Astrocyte of the hippocampus (primary cell): ENCODE measurements at places on chromosomes 13 and 19.

DNA sequence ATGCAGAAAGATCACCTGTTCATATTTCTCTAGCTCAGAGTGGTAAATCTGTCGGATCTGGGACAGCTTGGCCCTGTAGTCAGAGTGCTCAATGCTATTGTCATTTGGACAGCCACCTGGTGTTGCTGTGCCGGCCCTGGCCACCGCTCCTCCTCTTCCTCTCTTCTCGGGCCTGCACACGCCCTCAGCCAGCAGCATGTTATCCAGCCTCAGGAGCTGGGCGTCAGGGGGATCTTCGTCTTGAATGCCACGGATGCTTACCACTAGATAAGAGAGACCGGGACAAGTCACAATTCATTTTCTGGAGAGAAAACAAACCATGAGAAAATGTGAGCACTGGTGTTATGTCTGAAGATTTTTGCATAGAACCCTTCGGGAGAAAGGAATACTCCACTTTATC lies 32.5 kb downstream of the CILP2 start:
- DNase-seq, result no peak

GRCh38 chr13:80921971-80922370 lies 581.0 kb upstream of the SPRY2 start:
- DNase-seq, result no peak

DNA sequence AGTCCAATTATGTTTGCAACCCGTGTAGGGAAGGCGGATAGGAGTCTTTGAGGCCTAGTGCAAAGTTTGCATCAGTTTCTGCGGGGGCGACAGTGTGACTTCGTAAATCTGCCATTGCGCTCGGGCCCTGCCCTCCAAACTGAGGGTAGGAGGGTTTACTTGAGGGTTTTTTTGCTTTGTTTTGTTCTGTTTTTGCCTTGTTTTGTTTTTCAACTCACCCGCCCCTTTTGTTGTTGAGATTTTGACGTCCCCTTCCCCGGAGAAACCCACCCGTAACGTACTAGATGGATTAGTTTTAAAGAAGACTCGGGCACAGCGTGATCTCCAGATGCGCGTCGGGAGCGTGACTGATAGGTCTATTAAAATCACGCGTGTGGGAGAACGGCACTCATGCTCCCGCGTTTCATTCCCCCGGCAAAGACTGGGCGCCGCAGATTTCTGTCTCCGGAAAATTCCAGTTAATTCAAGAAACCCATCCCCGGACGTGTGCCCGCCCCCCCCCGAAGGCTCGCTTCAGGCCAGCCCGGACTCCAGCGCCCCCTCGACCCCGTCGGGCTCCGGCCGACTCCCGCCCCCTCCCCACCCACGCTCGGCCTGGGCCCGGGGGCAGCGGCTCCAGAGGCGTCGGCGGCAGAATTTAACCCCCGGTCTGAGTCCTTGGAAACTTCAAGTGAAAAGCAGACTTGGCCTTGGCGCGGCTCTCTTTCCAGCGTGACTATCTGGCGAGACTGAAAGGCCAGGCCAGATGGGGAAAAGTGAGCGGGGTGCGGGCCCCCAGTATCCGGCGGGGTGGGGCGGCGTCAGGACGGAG lies 5.0 kb downstream of the SOX1 start:
- no peak for DNase-seq

DNA sequence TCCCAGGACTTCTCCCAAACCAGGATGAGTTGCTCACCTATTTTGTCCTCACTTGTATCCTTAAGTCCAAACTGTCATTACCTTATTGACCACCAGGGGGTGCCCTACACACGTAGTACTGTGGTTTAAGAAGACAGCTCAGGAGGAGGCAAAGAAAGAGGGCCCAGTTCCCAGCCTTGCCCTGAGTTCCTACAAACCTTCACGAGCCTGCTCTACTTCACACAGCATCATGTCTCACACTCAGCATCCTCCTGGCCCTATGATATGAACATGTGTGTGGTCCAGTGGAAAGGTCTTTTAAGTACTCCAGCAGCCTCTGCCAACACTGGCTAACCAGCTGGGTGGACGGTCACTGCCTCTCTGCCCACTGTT lies 8.1 kb upstream of the ZNF784 start:
- peak; percentile 94 for DNase-seq

DNA sequence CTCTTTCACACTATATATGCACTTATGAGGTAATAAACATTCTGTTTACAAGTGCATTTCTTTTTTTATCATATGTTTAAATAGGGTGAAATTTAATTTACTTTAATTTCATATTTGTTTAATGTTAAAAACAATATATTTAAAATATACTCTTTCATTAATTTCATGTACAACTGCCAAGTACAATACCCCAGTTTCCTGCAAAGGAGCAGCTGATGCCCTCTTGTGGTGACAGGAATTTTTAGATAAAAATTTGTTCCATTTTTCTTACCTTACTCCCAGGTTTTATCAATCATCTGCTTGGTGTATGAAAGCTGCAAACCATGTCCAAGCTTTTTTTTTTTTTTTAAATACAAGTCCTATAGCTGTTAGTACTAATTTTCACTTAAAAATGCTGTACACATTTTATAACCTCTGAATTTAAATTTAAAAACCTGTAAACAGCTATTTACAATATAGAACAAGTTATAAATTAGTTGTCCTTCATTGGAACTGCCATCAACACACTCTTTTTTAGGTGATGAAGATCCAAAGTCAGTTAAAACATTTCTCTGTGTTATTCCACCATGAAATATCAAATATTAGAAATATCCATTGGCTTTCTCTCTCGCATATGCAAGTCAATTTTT lies 4.9 kb downstream of the PCDH20 start:
- DNase-seq, result peak; percentile 34

DNA sequence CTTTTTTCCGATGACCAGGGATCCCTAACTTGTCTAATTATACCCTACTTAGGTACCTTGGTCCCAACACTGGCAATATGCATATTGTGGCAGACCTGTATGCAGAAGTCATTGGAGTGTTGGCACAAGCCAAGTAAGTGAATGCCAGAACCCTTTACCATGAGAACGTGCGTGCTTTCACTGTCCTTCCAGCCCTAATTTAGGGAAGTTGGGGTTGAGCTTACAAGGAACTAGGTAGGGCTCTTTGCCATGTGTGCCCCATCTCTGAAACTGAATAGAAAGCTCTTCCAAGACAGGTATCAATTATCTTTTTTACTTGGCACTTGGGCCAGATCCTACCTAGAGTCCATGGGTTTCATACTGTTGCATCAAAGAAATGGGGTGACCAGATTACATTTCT lies 93.2 kb downstream of the FRY start:
- DNase-seq, result no peak

DNA sequence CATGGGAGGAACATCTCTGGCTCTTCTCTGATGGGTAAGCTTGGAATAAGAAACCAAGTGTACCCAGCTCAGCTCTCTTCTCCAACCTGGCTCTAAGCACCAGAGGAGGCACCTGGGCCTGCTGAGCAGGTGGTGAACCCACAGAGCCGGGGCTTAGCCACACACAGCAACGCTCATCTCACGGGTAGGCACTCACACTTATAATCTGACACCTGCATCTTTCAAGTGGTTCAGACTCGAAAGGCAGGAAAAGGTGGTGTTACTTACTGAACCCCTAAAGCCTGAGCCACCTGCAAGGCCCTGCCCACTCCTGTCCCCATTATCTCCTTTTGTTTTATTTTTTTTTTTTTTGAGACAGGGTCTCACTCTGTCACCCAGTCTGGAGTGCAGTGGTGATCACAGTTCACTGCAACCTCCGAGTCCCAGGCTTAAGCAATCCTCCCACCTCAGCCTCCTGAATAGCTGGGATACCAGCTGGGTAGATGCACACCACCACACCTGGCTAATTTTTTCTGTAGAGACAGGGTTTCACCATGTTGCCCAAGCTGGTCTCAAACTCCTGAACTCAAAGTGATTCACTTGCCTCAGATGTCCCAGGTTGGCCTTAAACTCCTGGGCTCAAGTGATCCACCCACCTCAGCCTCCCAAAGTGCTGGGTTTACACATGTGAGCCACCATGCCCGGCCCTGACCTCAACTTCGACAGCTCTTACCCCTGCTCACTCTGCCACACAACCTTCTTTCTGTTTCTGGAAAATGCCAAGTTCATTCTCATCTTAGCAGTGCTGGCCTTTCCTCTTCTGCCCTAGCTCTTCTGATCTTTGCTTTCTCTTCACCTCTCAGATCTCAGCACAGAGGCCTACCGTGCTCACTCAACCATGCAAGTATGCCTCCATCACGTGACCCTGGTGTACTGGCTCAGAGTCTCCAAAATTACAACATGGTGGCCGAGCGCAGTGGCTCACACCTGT lies 9.7 kb downstream of the FBXL12 start:
- DNase-seq, result no peak

- no peak for DNase-seq
Measured at GRCh38 chr19:49838885-49839588, 11.9 kb upstream of the PTOV1 start.

DNA sequence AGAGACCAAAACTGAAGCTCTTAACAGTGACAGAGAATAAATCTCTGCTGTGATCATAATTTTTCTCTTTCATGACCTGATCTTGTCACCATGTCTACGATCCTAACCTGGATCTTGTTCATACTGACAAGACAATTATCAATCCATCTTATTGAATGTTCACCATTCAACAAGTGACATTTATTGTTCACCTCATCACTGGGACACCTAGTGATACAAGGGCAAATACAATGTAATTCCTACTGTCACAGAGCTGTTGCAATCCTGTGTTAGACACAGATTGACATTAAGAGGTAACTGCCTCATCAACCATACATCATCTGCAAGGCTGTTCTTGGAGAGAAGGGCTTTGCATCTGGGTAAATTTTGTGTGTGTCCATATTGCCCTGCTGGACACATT lies 942.4 kb upstream of the PRR20A start:
- no peak for DNase-seq

GRCh38 chr19:4976401-4977298 lies 7.7 kb downstream of the KDM4B start:
- peak; percentile 86 for DNase-seq

GRCh38 chr13:96199315-96199714 lies 109.4 kb downstream of the HS6ST3 start:
- no peak for DNase-seq

- no peak for DNase-seq
Measured at GRCh38 chr13:100725472-100725871, 50.9 kb upstream of the TMTC4 start.

DNA sequence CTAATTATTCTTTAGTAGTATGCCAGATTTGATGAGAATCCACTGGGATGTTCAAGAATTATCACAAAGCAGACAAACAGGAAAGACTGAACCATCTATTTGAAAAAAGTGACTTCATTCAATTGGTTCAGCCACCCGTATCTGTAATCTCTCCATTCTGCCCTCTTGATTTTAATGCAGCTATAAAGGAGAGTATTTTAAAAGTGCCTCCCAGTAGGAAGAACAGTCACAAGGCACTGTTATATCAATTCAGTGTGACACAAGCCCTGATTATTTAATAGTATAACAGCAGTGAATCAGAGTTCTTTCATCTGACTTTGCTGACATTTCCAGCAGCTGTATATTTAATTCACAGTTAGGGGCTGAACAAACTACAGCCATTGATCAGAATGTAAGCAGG lies 77.3 kb upstream of the SLAIN1 start:
- no peak for DNase-seq

DNA sequence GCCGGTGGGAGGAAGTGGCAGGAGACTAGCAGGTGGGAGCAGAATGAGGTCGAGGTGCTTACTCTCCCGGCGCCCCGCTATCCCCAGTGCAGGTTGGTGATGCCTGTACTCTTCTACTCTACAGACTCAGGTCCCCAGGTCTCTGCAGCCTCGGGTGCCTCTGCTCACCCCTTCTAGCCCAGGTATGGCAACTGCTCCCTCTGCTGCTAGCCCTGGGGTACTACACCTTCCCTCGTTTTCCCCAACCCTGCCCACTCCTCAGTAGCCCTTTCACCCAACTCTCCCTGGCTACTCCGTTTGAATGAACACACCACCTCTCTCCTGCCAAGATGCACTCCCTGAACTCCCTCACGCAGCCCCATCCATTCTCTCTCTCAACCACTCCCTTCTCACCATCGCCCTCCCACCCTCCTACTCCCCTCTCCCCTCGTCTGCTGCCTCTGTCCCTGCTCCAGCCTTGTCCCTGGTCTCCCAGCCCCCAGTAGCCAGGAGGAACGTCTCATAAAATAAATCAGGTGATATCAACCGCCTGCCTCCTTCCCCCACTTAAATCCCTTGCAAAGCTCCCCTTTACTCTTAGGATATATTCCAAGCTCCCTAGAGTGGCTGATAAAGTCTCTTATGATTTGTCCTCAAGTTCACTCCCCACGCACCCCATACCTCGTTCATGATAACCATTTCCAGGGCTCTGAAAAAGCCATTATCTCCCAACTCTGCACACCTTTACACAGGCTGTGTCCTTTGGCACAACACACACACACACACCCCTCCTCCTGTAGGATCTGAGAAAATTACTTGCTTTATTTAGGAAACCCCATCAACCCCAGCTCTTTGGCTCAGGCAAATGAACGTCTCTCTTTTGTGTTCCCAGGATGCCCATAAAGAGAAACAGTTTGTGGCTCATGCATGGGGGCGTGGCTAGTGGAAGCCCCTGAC lies 8.2 kb upstream of the MEIS3 start:
- peak; percentile 85 for DNase-seq

- no peak for DNase-seq
Measured at GRCh38 chr13:97285221-97285955, 63.3 kb downstream of the MBNL2 start.

- DNase-seq, result peak; percentile 71
Measured at GRCh38 chr19:29622166-29623070, 16.3 kb downstream of the POP4 start.

- no peak for DNase-seq
Measured at GRCh38 chr19:31531326-31531725, 182.1 kb upstream of the TSHZ3 start.

GRCh38 chr13:60427285-60427684 lies 30.3 kb downstream of the TDRD3 start:
- DNase-seq, result no peak

- no peak for DNase-seq
Measured at GRCh38 chr13:65154661-65155447, 2075.3 kb downstream of the PCDH9 start.

DNA sequence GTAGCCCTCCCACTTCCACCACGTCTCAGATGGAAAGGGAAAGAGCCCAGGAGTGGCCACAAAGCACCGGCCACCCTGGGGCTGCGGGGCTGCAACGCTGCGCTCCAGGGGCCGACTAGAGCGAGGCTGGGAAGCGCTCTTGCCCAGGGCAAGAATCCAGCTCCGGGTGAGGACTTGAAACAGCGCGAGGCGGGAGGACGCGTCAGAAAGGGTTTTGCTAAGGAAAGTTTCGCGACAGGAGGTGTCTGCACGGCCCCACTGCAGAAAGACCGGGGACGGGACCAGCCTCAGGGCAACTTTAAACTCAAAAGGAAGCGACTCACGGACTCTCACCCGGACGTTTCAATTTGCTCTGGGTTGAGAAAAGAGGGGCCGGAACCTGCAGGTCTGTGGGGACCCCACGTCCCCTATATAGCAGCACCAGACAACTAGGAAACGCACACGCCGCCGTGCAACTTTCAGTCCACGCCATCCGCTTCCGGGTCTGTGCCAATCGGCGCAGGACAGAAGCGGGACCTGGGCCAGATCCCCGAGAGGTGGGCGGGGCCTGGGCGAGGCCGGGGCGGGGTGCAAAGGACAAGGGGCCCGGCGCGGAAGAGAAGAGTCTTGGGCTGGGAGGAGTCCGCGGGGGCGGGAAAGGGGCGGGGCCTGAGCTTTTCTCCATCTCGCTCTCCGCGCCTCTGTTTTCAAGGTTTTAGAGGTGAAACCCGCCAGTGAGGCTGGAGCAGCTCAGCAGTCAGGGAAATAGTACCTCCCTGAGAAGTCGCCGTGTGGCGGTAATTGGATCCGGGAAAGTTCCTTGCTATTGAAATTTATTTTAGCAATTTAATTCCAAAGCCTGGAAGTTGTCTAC lies at the start of gene ZNF816:
Gene ZNF816 (minus strand): TSS at position 488 of the 853 bp plus-strand sequence. CDS start 6,792 bp downstream, outside the sequence.
- peak; percentile 98 for DNase-seq
